ENCODE measurements at places on chromosomes 1 and 21.

DNA sequence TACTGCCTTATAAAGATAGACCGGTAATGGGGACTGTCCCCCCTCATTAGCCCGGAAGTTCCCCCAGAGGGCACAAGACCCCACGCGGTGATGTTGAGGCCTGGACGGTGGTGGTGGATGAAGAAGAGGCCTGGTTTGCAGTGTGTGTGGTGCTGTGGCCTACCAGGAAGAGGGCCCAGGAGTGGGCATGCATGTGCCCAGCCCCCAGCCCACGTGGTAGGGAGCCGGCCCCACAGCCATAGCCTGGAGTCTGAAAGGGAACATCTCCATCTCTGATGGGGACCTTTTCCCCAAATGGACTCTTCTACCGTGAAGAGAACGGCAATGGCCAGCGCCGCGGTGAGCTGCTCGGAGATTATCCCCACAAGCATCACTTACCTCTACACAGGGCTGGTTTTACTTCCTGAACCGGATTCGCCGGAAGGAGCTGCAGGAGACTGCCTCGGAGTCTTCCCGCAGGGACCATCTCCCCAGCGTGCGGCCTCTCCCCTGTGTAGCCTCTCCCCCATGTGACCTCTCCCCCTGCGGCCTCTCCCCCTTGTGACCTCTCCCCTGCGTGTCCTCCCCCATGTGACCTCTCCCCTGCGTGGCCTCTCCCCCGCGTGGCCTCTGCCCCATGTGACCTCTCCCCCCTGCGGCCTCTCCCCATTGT lies 20.6 kb downstream of the RRP1 start:
- no peak for DNase-seq

DNA sequence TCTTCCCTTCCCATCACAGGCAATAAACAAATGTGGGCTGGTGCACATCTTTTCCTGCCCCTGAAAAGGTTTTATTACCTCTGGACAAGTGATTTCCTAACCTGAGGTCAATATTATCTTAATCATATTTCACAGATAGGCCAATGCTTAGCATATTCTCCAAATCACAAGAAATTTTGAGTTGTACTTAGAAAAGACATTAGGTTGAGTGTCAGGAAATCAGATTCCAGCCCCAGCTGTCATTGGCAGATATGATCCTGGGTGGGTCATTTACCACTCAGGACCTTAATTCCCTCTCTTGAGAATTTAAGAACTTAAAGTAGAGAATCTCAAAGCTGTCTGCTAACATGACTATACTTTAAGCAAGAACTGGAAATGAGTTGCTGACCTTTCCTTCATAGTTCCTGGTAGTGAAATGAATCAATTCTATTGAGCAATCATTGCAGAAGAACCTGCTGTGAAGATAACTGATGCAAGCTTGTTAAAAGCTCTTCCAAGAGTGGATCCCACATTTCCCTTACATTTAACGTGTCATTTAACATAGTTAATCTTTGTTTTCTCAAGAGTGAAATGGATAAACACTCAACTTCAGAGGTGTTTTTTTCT lies 46.4 kb upstream of the CR2 start:
- no peak for DNase-seq

DNA sequence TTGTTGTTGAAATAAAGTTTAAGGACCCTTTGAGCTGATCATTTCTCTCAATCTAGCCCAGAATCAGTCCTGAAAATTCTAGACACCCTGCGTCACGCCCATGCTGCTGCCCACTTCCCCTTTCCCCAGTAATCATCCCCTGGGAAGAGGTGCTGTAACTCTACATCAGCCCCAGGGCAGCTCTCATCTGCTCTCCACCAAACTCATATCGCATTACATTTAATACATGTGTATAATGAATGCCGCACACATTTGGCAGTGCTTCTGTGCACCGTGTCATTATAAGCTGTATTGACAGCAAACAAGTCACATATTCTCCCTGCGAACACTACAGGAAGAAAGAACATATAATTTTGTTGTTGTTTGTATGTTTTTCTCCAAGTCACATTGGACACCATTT lies 539.7 kb upstream of the DAB1 start:
- no peak for DNase-seq

- no peak for DNase-seq
Observed at GRCh38 chr1:89832496-89833127, 11.8 kb downstream of the LRRC8D start.

- peak; percentile 14 for DNase-seq
Observed at GRCh38 chr1:153465811-153466636, 5.6 kb upstream of the S100A7 start.

- no peak for DNase-seq
Observed at GRCh38 chr1:170071378-170071777, 3.1 kb downstream of the KIFAP3 start.

DNA sequence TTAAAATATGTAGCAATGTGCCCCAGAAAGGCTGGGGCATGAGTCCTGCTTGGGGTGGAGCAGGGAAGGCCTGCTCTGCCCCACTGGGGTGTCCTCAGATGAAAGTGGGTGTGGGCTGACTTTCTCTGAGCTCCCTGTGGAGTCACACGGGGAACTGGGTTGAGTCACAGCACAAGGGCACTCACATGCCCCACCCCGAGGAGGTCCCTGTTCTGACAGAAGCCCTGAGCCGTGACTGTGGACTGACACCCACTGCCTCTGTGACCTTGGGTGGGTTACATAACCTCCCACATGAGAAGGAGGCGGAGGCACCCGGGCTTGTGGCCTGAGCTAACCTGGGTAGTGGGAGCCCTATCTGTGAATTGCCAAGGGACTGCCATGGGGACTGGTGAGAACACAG lies 52.5 kb upstream of the TINAGL1 start:
- DNase-seq: no peak

DNA sequence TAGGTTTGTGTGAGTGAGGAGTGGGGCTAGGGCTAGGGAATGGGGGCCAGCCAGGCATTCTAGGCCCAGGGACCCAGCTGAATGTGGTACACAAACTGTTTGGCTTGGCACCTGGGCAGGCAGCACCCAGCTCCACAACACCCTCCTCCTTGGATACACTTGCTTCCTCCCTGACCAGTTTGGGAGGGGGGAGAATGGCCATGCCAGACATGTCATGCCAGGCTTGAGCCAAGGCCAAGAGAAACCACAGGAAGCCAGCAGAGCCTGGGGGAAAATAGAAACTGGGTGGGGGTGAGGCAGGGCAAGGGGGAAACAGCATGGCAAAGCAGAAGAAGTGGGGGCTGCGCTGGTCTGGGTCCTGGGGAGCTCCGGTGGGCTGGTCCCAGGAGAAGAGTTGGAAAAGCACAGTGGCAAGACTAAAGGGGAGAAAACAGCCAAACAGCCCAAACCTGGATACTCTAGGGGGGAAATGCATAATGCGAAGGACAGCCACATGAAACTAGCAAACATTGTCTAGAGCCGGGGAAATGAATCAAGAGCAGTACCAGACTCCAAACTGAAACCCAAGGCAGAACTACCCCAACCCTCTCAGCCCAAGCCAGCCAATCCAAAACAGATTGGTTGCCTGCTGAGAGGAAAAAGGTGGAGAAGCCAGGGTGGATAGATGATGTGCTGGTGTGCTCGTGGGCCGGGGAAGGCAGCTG lies 47.9 kb downstream of the LGR6 start:
- DNase-seq: no peak

DNA sequence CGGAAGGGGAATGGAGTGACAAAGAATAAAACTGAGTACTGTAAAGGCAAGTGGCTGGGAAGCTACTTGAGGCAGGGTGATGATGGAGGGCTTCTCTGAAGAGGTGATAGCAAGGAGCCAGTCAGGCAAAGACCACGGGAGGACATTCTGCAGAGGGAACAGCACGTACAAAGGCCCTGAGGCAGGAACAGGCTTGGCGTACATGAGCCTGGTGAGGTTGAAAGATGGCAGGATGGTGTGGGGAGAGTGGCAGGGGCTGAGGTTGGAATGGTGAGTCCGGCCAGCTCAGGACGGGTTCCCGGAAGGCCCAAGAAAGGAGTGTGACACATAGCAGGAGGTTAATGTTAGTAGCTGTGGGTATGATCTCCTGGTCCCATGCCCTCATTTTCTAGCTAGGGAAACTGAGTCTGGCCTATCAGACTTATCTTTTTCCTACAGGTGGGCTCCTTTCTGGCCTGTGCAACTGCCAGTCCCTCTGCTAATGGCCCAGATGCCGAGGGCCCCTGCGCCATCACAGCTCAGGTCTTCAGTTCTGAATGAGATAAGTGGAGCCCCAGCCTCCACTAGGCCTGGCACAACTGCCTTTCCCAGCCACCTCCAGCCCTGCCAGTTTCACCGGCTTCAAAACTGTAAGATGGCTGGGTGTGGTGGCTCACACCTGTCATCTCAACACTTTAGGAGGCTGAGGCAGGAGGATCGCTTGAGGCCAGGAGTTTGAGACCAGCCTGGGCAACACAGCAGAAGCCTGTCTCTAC lies 87.0 kb downstream of the VWA5B1 start:
- DNase-seq: no peak

DNA sequence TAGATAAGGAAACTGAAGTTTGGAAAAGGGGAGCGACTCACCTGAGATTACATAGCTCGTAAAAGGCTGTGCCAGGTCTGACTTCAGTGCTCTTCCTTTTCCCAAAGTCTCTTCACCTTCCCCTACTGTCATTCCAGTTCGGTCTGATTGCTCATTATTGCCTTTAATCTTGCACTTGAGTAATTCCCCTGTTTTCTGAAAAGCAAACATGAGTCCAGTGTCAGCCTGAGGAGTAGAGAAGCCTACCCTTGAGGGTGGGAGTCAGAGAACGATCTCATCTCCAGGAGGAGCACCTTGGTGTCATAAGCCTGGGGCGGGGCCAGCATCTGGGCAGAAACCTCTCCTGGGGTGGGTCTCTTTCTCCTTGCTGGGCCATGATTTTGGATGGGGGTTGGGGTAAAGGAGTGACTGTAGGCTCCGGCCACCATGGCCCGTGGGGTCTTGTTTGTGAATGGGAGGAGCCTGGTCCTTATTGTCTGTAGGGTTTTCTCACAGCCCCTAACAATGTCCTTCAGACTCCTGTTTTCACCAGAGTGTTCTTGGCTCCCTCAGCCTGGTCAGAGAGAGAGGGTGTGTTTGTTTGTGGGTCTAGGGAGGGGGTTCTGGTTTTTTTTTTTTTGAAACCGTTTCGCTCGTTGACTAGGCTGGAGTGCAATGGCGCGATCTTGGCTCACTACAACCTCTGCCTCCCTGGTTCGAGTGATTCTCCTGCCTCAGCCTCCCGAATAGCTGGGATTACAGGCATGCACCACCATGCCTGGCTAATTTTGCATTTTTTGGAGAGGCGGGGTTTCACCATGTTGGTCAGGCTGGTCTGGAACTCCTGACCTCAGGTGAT lies 6.0 kb downstream of the VANGL2 start:
- DNase-seq: no peak

- no peak for DNase-seq
Observed at GRCh38 chr1:212600980-212601379, 7.6 kb upstream of the ATF3 start.

- no peak for DNase-seq
Observed at GRCh38 chr1:86865973-86866637, 47.8 kb downstream of the SELENOF start.

DNA sequence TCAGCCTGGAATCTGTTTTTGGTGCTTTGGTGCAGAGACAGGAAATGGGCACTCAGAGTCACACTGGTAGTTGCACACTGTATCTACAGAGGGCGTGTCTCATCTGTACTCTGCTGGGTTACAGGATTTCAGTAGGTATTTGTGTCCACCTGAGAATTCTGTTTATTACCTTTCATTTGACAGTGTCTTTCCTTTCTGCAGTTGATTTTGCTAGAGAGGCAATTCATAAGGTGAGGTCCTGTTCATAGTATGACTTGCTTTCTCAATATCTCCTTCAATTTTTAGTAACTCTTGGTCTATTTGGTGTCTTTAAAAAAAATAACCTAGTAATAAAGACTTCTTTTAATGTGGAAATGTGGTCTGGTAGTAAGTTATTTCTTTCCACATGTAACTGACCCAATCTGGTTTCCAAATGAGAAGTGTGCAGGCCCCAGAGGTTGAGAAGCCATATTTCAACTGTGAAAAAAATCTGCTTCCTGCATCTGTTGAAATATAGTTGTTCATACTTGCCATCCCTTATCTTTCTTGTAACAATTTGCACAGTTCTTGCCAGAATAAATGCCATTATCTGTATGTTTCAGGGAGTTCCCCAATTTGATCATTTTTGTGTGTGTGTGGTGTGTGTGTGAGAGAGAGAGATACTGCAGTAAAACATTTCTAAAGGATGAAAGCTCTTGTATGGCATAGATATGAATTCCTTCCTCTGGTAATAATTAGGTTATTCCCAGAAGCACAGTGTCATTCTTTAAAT lies 78.4 kb upstream of the DNAJC6 start:
- no peak for DNase-seq

DNA sequence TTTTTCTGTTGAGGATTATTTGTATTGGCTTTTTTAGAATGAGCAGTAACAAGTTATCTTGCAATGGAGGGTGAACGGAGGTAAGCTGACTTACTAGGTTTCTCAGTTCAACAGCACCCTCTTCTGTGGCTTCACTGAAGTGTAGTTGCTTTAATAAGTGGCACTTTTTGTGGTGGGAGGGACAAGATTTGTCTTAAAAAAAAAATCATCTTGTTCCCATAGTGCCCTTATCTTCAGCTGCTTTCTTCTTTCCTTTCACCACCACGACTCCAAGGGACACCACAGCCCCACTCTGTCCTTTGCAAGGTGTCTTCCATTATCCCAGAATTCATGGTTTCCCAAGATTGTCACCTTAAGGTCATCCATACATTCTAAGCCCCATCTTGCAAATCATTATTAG lies 92.9 kb downstream of the PIGK start:
- no peak for DNase-seq

DNA sequence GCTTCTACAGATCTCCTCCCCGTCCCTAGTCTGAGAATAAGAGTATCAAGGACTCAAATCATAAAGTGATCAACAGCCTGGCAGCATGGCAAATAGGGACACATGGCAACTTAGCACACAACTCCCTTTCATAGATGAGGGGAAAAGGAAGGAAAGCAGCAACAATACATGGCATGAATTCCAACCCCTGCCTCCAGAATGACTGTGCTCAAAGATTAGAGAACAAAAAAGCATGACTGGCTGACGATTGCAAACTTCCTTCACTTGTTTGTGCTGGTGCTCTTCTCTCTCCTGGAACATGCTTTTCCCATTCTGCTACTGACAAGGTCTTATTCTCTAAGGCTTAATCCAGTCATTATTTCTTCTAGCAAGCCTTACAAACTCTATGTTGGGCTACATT lies 11.5 kb downstream of the KTI12 start:
- no peak for DNase-seq

- no peak for DNase-seq
Observed at GRCh38 chr1:73623946-73624345, 574.0 kb downstream of the LRRIQ3 start.

GRCh38 chr1:170555370-170555769 lies 23.4 kb downstream of the GORAB start:
- DNase-seq: no peak

GRCh38 chr1:28775121-28775942 lies 36.6 kb upstream of the OPRD1 start:
- peak; percentile 25 for DNase-seq

GRCh38 chr1:117164209-117164608 lies 42.7 kb upstream of the TRIM45 start:
- no peak for DNase-seq

GRCh38 chr1:199081739-199082138 lies 442.9 kb downstream of the PTPRC start:
- DNase-seq: no peak
